ENCODE measurements at places on chromosomes 5 and 9.

- DNase-seq: no peak
These were observed 11.4 kb downstream of the YTHDC2 start for GRCh38 chr5:113524927-113525326.

GRCh38 chr5:164650427-164650826 is 1145.0 kb downstream of the MAT2B start:
- no peak for DNase-seq

DNA sequence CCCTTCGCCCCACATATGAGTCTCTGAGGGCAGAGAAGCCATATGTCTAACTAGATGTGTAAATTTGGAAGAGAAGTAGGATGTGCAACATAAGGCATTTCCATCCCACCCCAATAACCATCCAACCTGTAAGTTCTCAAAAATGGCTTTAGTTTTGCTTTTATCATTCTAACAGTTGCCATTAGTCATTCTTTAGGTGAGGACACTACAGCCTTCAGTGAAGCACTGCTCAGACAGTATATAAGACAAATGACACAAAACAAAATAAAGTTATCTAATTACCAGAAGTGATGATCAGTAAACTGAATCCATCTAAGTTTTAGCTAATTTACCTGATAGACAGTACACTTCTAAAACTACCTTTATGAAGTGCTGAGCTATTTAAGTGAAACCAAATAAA is 23.9 kb downstream of the MLLT3 start:
- DNase-seq: no peak

DNA sequence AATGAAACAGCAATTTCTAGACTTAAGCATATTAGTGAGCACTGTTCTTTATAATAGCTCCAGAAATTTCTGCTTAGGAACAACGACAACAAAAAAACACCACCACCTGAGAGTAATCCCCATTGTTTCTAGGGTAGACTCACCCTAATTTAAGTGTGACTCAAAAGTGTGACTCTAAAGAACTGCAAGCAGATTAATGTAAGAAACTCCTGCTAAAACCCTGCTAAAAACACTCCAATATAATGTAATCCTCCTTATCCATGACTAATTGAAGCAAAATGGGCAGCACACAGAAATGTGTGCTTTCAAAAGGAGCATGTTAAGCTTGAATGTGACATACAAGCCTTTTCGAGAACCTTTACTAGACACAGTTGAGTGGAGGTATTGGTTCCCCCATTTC is 296.0 kb downstream of the EPB41L4A start:
- DNase-seq: no peak

- no peak for DNase-seq
These were observed 70.4 kb upstream of the TBCA start for GRCh38 chr5:77846422-77847128.

GRCh38 chr9:93654351-93654961 is 78.1 kb downstream of the PHF2 start:
- no peak for DNase-seq

- DNase-seq: no peak
These were observed 25.2 kb upstream of the CEMIP2 start for GRCh38 chr9:71793386-71794105.

DNA sequence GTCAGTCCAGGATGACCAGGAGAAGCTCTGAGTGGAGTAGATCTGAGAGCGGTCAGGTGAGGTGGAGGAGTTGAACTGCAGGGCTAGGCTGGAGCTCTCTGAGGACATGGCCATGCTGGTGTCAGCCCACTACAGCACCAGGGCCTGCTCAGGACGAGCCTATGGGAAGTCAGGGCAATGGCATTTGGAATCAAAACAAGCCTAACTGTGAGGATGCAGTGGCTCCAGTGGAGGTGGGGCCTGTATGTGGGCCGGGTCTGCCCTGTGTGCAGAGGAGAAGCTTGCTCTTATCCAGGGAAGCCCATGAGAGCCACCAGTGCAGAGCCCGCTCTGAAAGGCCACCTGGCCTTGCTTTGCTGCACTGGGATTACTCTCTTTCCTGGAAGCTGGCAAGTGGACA is 11.1 kb downstream of the CXCL14 start:
- DNase-seq: no peak
